ENCODE measurements at places on chromosomes 4 and X.

DNA sequence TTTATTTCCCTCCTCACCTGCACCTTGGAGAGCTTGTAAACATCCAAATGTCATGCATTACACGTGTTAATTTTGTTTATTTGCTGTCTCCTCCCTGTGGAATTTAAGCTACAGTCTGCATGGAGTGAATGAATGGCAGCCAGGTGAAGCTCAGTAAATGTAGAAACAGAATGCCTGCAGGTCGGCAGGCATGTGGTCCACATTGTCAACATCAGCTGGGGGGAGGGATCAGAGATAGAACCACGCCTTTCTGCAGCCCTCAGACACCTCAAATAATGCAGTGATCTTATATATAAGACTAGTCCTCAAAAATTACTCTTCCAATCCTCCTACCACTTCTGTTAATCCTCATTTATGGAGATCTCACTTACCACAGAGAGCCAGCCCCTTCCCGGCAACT lies 131.2 kb upstream of the KIT start:
- no peak for DNase-seq

GRCh38 chr4:162586266-162586665 lies 422.5 kb upstream of the FSTL5 start:
- DNase-seq, result no peak

DNA sequence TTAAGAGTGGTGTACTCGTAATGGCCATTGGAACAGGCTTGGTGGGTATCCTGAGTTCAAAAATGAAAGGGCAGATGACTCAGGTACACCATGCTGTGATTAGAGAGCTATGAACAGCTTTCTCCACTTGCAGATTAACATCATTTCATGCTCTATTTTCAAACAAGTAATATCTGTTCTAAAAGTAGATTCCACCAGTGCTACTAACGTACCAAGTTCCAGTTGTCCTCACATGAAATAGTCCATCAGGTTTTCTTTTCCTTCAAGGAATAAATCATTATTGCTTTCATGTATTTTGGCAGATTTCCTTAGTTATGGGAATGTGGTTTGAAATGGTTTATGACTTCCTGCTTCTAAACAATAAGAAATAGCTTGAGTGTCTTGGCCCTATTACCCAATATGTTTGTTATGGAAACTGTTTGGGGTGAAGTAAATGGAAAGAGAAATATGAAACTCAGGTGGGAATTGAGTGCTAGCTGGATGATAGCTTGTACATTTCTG lies 49.9 kb downstream of the PCDH7 start:
- DNase-seq, result peak; percentile 71

DNA sequence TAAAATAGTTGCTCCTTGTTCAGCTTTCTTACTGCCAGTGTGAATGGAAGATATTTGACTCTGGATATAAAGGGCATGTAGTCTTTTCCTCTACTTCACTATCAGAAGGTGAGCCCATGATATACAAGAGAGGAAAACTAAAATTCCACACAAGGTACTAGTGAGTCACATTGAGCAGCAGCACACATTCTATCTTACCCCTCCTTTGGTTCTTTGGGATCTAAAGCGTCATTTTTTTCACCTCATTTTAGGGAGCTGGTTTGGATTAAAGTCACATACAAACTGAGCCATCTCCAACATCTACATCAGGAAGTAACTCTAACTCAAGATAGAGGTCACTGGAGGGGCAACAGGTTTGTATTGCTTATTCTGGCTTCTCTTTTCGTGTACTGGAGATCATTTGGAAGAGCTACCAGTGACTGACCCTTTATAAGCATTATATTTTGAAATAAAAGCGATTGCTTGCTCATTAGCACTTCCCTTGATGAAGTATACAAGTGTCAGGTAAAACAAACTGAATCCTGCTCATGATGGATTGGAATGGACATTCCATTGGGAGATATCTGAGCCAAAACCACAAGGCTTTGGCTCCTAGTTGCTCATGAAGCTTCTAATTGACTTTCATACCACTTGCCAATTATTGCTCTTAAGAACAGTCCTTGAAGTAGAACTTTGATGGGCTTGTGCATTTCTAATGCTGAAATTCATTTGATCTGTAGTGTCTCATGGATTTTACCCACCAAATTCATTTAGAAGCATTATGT lies 124.1 kb downstream of the SPCS3 start:
- peak; percentile 67 for DNase-seq

DNA sequence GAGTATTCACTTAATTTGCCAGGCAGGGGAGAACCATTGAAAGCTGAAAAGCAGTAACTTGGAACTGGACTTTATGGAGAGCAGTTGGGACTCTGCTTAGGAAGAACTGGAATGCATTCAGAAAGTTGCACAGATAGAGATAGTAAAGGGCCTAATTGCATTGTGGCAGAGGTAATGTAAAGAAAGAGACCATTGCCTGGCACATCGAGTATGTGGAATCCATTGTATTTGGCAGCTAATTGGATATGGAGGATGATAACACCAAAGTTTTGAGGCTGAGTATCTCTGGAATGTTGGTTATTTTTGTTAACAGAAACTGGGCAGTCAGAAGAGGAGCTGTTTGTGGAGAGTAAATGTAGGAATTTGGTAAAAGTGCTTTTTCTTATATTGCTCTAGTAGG lies 169.9 kb downstream of the BMPR1B start:
- no peak for DNase-seq

DNA sequence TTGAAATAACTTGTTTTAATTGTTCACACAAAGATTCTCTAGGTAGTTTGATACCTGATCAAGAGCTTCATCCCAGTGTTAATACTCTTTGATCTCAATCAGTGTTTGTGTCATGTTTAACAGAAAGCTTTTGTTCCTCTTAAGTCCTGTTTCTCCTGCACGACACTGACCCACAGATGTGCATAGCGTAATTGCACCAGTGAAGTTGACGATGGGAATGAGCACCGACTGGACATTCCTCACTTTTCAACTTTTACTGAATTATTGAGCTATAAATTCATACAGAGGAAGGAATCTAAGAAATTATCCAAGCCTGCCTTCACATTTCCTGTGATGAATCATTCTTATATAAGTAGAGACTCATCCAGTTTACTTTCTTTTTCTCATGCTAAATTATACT lies 878.7 kb upstream of the TENM3 start:
- no peak for DNase-seq

DNA sequence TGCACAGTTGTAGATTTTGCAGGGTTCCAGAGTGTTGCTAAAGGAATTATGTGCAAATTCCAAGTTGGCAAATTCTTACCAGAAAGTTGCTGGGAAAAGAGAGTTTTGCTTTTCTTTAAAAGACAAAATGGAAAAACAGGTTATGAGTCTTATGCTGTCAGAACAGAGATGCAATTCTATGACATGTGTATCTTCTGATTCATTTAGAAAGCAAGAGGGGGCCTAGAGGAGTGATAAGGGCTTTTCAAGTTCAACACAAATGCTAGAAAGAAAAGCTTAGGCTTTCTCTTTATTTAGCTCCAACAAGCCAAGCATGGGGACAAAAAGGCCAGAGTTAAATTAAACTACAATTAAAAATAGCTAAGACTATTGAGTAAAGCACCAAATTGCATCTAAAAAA lies 72.4 kb upstream of the GATB start:
- no peak for DNase-seq

- peak; percentile 18 for DNase-seq
Measured at GRCh38 chrX:85243761-85244449, at the start of the genes SATL1 and ZNF711. TSS of gene SATL1 (minus strand) at chrX:85243779. CDS start at chrX:85108968, 134,811 bp downstream. TSS of gene ZNF711 (plus strand) at chrX:85243991. CDS start at chrX:85247573, 3,582 bp downstream.

GRCh38 chr4:153111426-153112040 lies 92.7 kb upstream of the TRIM2 start:
- DNase-seq, result no peak

DNA sequence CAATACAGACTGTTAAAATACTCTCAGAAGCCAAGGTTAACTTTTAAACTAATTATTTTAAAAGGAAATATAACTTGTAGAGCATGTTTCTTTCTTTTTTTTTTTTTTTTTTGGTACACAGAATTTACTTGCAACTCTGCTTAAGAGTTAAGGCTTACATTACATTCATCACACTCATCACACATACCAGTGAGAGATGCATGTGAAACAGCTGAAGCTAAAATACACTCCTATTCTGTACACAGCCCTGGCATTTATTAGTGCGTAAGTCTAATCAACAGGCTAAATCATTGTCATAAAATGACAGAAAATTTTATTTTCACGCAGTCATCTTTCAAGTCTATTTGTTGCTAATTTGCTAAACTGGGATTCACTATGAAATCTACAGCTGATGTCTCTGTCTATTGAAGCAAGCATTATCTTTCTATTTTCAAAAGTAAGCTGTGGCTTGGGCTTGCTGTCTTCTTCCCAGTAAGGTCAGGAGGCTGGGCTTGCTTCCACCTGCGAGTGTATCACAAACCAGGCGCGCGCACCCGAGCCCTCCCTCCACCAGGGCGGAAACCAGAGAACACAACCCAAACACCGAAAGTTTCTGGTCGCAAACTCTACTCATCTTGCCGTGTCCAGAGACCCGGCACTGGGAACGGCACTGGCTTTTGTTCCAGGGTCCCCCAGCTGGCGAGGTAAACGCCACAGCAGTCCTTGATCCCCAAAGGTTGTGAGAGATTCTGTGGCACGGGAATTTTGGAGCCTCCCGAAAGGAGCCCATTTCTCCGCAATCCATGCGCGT lies 3.9 kb downstream of the MAML3 start:
- DNase-seq, result peak; percentile 41

DNA sequence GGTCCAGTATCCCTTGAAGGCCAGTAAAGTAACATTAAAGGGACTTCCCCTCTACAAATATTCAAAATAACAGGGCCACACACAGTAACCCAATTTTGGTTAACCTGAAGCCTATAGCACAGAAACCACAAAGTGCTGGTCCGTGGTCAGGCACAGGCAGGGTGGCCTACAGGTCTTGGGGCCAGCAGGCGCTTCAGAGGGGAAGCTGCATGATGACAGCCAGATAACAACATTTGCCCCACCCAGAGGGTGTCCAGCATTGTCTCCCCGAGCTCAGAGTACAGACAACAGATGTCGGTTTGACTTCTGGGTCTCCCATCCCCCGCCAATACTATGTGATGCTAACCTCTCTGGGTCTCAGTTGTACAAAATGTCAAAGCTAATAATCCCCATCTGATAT lies 51.1 kb downstream of the SH3KBP1 start:
- no peak for DNase-seq

DNA sequence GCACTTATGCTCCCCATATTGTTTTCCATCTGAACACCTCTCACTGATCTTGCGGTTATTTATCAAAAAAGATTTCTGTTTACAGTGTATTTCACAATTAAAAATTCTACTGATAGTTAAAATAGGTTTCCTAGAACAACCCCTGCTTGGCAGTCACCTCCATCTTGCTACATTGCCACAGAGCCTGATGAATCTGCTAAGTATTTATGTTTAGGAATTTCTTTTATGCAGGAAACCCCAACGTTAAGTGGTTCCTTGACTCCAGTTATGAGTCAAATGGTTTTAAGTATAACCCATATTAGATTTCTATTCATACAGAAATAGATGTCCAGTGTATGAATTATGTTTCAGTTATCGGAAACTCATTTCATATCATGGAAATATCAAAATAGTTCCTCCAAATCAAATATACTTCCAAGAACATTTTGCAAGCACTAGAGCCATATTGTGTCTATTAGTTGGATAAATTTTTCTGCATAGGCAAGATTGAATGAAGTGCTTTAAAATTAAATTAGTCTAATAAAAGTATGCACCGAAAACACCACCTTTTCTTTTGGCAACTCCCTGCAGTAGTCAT lies 20.6 kb downstream of the GALNT7 start:
- peak; percentile 43 for DNase-seq

- DNase-seq, result no peak
Measured at GRCh38 chr4:123114915-123115756, 192.7 kb upstream of the NUDT6 start.

All from fibroblast of mammary gland (primary cell).